ENCODE measurements at places on chromosomes 6 and 20. TPM values are rescaled to one million over a fixed set of nuclear protein-coding genes. Genes with fewer than 3 reads are reported as not detected.

- H3K27ac ChIP-seq = no peak overlapping the region
- no peak overlapping the region for H3K4me3 ChIP-seq
- peaks cover 15% of the 10 kb centered on the region for H3K4me1 ChIP-seq
- no peaks in the 10 kb centered on the region for H3K36me3 ChIP-seq
- DNase-seq = no peak
These were observed 50.3 kb downstream of the OR2B2 start for GRCh38 chr6:27861861-27862260.

- H3K36me3 ChIP-seq = no peaks in the 10 kb centered on the region
- H3K4me1 ChIP-seq = no peaks in the 10 kb centered on the region
- H3K27me3 ChIP-seq = no peaks in the 10 kb centered on the region
- DNase-seq = no peak
- no peak overlapping the region for H3K4me3 ChIP-seq
These were observed 91.3 kb upstream of the EYA2 start for GRCh38 chr20:46803123-46804020.

- H3K27me3 ChIP-seq = no peaks in the 10 kb centered on the region
- H3K4me3 ChIP-seq = no peak overlapping the region
- H3K27ac ChIP-seq = no peak overlapping the region
- peaks cover 9% of the 10 kb centered on the region for H3K36me3 ChIP-seq
- peaks cover 6% of the 10 kb centered on the region for H3K4me1 ChIP-seq
- no peak for DNase-seq
These were observed 50.0 kb downstream of the PHF20 start for GRCh38 chr20:35821807-35822242.

DNA sequence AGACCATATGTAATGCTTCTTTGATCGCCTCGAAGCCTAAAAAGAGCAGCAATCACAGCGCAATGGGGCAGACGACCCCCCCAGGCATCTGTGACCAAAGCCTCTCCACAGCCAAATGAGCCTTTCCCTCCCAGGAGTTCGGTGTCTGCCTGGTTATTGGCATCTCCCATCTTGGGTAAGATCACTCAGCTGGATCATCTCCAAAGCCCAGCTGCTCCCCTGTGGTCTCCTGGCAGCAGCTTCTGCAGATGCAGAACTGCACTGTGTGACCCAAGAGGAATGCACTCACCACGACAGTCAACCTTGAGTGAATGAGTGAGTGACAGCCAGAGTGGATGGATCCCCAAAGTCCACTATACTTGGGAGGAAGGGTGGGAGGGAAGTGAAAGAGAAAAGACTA lies 44.8 kb upstream of the IYD start:
- H3K36me3 ChIP-seq = no peaks in the 10 kb centered on the region
- peaks cover 14% of the 10 kb centered on the region for H3K4me1 ChIP-seq
- H3K4me3 ChIP-seq = no peak overlapping the region
- DNase-seq = no peak

DNA sequence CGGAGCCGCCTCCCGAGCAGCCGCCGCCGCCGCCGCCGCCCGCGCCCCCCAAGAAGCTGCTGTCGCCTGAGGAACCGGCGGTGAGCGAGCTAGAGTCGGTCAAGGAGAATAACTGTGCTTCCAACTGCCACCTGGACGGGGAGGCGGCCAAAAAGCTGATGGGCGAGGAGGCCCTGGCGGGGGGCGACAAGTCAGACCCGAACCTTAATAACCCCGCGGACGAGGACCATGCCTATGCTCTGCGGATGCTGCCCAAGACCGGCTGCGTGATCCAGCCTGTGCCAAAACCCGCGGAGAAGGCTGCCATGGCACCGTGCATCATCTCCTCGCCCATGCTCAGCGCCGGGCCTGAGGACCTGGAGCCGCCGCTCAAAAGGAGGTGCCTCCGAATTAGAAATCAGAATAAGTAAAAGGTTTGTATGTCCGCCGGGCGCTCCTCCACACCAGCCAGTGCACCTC lies 145.2 kb downstream of the SOBP start:
- H3K27me3 ChIP-seq = no peaks in the 10 kb centered on the region
- no peaks in the 10 kb centered on the region for H3K36me3 ChIP-seq
- peaks cover 1% of the 10 kb centered on the region for H3K4me1 ChIP-seq
- H3K4me3 ChIP-seq = peak overlapping the region; percentile 28

DNA sequence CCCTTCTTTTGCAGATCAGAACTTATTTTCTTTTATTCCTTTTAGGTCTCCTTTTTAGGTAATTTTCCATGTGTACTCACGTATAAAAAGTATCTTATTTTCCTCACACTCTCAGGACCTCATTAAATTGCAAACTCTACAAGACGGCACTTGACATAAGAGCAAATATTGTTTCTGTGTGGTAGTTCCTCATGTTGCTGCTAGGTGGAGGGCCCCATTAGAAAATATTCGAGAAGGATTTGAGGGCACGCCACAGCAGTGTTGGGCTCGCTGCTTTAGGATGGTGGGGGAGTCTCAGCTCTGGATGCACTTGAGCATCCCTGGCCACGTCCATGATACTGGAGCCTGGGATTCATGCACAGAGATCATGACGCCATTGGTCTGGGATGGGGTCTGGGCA lies 64.9 kb upstream of the ZFP64 start:
- DNase-seq = no peak
- H3K36me3 ChIP-seq = no peaks in the 10 kb centered on the region
- no peaks in the 10 kb centered on the region for H3K4me1 ChIP-seq
- H3K27me3 ChIP-seq = no peaks in the 10 kb centered on the region

DNA sequence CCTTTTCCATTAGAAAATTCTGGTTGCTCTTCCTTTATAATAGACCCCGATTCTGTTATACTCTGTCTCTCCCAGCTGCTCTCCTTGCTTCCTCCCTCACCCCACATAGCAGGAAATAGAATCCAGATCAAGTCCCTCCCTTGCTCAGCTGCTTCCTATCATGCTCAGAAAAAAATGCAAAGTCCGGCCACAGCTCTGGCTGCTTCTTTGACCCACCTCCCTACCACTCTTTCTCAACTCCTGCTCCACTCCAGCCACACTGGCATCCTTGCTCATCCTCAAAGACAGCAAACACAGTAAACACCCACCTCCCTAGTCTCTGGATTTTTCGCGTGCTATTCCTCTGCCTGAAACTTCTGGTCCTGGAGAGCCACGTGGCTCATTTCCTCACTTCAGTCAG lies 9.1 kb upstream of the SLC22A16 start:
- no peaks in the 10 kb centered on the region for H3K27me3 ChIP-seq
- no peak for DNase-seq
- H3K36me3 ChIP-seq = no peaks in the 10 kb centered on the region

DNA sequence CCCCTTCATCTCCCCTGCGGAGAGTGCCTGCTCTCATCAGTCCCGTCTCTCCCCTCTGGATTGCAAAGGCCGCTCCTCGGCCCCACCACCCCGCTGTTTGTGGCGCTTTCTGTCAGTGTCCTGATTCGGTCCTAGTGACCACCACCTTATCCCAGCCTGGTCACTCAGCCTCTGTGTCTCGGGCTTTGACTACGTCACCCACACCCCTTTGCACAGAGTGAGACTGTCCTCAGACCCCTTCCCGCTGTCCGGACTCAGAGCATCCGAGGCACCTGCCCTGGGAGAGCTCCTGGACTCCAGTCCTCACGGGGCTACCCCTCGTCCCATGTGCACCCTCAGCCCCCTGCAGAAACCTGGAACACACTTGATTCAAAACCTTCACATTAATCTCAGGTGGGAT lies 380.2 kb downstream of the TAF4 start:
- no peaks in the 10 kb centered on the region for H3K27me3 ChIP-seq
- H3K4me1 ChIP-seq = no peaks in the 10 kb centered on the region
- no peak overlapping the region for H3K4me3 ChIP-seq
- no peak overlapping the region for H3K27ac ChIP-seq

DNA sequence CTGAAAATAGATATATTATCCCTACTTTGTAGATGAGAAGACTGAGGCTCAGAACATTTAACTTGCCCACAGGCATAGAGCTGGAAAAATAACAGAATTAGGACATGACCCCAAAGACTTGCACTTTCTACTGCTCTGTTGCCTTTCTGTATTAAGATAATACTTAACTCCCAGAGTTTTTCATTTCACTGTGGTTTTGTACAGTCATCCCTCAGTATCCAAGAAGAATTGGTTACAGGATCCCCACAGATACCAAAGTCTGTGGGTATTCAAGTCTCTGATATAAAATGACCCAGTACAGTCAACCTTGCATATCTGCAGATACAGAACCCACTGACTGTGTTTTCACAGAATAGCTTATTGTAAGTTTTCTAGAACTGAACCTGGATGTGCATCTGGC lies 16.8 kb downstream of the MRS2 start:
- H3K27me3 ChIP-seq = no peaks in the 10 kb centered on the region
- no peaks in the 10 kb centered on the region for H3K4me1 ChIP-seq
- no peak for DNase-seq
- H3K36me3 ChIP-seq = peaks cover 41% of the 10 kb centered on the region
- no peak overlapping the region for H3K4me3 ChIP-seq

DNA sequence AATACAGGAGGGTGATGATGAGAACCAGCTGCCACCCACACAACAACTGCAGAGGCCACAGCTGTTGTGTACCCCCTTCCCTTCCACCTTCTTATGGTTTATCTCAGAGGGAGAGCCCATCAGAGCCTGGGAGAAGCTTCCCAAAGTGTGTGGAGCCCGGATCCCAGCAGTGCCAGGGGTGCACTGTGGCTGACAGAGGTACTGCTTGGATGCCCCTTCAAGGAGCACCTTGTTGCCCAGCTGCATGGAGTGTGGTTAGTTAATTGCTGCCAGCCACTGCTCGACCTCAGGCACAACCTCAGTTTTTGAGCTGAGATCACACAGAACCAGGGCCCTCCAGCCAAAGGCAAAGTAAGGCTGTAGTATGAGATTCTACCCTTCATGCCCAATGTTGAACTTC lies 13.0 kb downstream of the PI3 start:
- H3K27ac ChIP-seq = no peak overlapping the region
- no peak overlapping the region for H3K4me3 ChIP-seq
- DNase-seq = no peak

DNA sequence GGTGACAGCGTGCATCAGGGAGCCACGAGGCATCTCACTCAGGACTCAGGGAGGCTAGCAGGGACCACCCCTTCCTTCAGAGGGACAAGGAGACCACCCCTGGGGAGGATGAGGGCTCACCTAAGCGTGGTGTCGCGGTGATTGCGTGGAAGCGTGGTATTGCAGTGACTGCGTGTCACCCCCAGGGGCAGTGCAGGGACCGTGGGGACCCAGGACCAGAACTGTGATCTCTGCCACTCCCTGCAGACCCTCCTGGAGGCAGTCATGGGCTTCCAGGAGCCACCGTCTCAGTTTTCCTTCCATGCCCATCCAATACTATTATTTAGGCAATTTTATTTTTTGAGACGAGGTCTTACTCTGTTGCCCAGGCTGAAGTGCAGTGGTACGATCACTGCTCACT lies 147.1 kb downstream of the TAF4 start:
- no peak for DNase-seq
- no peaks in the 10 kb centered on the region for H3K27me3 ChIP-seq
- H3K36me3 ChIP-seq = no peaks in the 10 kb centered on the region
- H3K4me1 ChIP-seq = no peaks in the 10 kb centered on the region
- no peak overlapping the region for H3K27ac ChIP-seq

- H3K27me3 ChIP-seq = peaks cover 42% of the 10 kb centered on the region
- no peak overlapping the region for H3K4me3 ChIP-seq
- no peak overlapping the region for H3K27ac ChIP-seq
- no peaks in the 10 kb centered on the region for H3K36me3 ChIP-seq
- no peak for DNase-seq
These were observed 35.2 kb downstream of the NCR2 start for GRCh38 chr6:41370488-41371111.

DNA sequence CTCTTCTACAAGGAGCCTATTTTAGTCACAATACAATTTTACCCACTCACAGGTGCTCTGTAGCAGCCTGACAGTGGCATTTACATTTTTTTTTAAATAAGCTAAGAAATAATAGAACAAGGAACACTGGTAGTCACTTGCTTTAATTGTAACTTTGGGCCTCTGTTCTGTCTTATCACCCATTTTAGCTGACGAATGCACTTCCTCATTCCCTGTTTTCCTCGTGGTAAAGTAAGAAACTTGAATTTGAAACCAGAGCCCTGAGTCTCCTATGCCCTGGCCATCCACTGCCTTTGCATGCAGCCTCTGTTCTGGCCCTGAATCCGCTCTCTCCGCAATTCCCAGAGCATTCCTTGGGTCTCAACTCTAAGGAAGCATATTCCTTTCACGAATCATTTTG lies 550.6 kb downstream of the PTPRT start:
- H3K4me1 ChIP-seq = no peaks in the 10 kb centered on the region
- H3K27ac ChIP-seq = no peak overlapping the region

DNA sequence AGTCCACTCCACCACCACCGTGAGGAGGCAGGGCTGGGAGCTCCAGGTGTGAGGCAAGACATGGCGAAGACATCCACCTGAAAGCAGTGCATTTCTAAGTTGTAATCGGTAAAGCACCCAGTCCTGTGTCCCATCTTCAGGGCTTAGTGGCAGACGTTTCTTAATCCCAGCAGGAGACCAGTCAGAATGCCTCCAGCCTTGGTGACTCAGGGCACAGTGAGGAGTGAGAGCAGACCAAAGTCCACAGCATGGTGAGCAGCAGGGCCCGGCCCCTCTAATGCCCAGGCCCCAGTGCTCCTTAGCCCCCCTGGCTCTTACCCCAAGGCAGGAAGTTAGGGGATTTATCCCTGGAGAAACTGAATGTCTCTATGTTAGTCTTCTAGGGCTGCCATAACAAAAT lies 183.9 kb downstream of the SYNDIG1 start:
- no peaks in the 10 kb centered on the region for H3K27me3 ChIP-seq
- no peaks in the 10 kb centered on the region for H3K4me1 ChIP-seq
- no peak overlapping the region for H3K4me3 ChIP-seq

DNA sequence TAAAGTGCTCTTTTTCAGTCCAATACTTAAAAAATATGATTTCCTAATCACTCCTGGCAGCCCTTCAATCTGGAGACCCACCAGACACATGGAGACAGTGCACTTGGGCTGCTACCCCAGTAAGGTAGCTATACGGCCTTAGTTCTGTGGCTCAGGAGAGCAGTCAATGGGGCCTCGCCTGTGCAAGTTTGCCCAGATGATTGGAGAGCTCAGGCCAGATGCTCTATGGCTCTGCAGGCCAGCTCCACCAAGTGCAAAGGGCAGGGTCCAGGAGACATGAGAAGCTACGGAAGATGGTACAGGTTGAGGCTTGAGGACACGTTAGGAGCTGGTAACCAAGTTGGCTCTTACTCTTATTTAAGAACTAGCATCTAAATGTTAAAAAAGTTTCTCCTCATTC lies 30.7 kb downstream of the STK38 start:
- no peak overlapping the region for H3K4me3 ChIP-seq
- H3K36me3 ChIP-seq = peaks cover 27% of the 10 kb centered on the region
- no peaks in the 10 kb centered on the region for H3K4me1 ChIP-seq
- DNase-seq = no peak
- H3K27me3 ChIP-seq = no peaks in the 10 kb centered on the region

The GOPC gene
- 21.0 TPM for total RNA-seq

The PHACTR3 gene
- 9.5 TPM for total RNA-seq

The POLR1C gene
- 23.0 TPM for total RNA-seq

The SCRT2 gene
- total RNA-seq = not detected

The PGBD1 gene
- 4.2 TPM for total RNA-seq

The TLDC2 gene
- not detected for total RNA-seq

The EDN3 gene
- not detected for total RNA-seq

The WFDC10A gene
- not detected for total RNA-seq
